Adipocyte (in vitro differentiated cells): ENCODE measurements at places on chromosomes 3 and 15.

- no peak for DNase-seq
Observed at GRCh38 chr3:8657804-8658305, 13.3 kb upstream of the SSUH2 start.

- no peak for DNase-seq
Observed at GRCh38 chr3:123781138-123781537, 103.0 kb downstream of the MYLK start.

GRCh38 chr3:48617559-48617958 lies 4.0 kb downstream of the TMEM89 start:
- no peak for DNase-seq

DNA sequence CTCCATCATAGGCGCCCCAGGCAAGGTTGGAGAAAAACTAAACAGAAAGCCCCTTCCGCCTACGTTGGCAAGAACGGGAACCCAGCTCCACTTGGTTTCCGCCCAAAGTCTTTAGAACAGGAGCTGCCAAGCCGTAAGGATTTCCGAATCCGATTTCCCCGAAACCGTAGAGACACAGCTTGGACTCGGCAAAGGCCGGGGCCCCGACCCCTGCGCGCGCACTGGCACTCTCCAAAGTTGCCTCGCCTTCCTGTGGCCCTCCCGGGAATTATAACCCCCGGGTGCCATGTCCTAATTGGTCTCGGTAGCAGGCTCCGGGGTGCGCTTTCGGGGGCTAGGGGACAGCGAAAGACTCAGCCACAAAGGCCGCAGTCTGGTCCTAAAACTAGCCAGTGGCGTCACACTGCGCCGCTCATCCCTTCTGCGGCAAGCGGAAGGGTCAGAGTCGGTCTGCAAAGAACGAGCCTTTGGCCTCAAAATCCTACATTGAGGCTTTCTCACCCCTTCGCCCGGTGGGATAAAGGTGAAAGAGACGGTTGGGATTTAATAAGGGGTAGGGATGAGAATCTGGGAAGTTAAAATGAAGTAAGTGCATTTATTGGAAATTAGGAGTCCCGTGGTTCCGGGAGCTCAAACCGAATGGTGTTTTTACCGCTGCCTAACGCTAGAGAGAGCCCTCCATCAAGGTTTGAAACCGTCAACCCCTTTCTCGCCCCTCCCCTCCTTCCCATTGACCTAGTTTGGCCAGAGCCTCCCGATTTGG lies 6.8 kb downstream of the BCL6 start:
- peak; percentile 97 for DNase-seq

DNA sequence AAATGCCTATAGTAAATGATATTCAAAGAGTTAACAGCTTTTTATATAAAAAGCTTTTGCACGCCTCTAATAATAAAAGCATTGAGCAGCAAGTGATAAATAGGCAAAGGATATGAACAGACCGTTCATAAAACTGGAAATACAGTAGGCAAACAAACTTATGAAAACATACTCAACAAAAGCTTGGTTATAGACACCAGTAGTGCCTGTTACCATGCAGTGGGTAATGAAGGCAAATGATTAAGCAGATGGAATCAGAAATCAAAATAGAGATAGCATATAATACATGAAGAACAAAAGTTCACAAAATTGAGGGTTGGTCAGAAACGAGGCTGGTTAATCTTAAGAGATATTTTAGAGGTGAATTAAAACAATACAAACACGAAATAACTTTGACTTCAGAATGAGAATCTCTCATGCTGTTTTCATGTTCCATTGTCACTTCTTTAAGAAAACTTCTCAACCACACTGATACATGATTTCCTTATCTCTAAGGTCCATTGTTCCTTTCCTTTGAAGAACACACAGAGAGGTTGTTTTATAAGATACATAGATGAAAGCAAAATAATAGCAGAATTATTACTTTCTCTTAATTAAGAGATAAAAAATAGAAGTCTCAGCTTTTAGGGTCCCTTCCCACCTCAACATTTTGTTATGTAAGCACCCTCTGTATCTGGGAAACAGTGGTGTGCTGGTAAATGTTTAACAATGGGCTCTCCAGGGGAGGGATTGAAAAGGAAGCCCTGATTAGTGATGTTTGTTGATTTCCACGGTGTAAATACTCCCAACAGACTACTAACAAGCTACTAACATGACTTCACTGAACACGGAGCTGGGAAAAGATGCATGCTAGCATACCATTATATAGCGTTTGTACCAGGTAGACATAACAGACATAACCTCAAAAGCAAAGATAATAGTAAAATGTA lies 12.6 kb downstream of the RASGRP1 start:
- DNase-seq = no peak

DNA sequence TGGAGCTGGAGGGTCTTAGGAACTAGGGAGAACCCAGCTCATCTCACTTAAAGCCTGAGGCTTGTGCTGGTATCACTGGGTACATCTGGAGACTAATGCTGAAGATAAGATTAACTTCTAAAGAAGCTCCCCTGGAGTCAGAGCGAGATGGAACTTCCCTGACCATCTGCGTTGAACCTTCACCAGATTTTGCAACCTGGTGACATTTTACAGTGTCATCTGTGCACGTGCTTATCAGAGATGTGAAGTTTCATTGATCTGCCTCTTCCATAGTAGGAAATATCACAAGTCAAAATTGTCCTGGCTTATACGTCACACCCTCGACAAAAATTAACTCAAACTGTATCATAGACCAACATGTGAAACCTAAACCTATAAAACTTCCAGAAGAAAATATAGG lies 395.5 kb downstream of the SHQ1 start:
- DNase-seq = no peak

- peak; percentile 65 for DNase-seq
Observed at GRCh38 chr3:188431553-188431952, 277.6 kb downstream of the LPP start.

DNA sequence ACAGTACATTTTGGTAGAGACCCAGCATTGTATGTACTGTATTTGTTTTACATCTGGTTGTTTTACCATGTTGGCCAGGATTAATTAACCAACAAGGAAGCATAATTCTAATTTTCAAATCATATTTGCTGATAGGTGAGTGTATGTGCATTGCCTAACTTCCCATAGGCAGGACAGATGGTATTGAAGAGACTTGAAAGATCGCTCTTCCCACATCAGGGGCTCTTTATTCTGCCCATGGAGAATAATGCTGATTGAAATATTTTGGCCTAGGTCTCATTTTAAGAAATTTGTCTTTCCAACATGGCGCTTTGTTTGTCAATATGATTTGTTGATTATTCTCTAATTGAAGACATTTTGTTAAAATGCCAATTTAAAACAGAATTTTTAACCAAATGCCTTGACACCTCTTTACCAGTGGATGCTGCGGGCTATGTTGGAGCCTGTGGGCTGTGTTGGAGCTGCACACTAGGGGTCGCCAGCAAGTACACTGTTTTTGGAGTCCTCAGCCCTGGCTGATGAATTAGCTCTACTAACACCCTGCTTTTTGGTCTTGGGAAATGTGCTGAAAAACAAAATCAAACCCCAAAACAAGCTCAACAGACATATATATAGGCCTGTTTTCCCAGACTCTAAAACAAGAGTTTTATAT lies 5.3 kb downstream of the P2RY12 start:
- DNase-seq = peak; percentile 23

DNA sequence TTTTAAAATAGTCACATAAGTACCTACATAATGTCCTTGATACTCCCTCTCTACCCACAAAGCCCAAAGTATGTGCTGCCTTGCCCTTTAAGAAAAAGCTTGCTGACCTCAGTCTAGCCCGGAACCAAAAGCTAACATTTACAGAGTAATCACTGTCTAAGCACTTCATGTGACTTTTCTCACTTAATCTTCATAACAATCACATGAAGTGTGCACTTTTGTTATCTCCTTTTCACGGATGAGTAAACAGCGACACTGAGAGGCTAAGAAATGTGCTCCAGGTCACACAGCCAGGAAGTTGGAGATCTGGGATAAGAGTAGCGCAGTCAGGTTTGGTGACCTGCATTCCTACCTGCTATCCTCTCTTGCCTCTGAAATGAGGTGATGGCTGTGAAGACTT lies 194.0 kb downstream of the ITPR1 start:
- no peak for DNase-seq

- peak; percentile 96 for DNase-seq
Observed at GRCh38 chr3:169085827-169086226, 577.7 kb downstream of the MECOM start.

DNA sequence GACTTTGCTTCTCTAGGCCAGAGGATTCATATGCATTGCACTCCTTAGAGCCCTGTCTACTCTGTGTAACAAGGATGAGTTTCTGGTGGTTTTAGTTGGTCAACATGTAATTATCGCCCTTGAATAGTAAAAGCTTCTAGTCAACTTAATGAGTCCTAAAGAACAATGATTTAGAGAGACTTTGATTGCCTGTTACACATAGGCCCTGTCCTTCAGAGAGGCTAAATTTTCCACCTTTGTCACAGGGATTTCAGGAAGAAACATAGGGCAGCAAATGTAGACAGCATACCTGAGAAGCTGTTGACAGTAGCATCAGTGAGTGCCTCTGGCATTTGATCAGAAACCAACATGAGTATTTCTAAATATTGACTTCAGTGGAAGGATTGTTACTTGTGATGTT lies 7.1 kb downstream of the BTLA start:
- no peak for DNase-seq

DNA sequence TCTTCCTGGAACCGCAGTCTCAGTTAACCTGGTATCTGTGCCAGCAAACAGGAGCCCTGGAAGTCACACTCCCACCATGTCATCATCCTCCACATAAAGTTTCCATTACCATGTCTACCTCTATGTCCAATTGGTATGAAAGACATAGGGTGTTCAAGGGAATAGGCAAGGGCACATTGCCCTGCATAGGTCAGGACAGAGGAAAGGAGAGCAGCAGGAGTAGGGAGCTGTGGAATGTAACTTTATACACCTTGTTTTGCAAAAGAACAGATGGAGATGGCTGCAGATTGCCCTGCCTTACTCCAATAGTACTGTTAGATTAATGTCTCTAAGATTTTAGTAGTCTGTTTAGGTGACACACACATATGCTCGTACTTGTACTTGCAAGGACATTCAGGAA lies 1056.4 kb downstream of the NTRK3 start:
- DNase-seq = no peak

DNA sequence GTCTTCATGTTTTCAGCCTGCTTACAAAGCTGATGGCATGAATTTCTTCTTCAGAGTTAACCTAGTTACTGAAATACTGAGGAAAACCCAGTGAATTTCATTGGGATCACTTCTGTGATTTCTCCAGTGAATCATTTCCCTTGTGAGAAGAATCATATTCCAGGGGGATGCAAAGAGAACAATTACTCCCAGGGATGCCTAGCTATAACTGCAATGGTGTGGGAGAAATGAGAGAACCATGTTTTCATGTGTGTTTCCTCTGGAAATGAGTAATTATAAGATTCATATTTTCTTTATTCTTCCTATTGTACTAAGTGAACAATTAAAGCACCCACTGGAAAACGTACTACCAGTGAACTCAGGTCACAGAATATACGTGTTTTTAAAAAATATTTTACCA lies 485.4 kb downstream of the GRM7 start:
- no peak for DNase-seq

DNA sequence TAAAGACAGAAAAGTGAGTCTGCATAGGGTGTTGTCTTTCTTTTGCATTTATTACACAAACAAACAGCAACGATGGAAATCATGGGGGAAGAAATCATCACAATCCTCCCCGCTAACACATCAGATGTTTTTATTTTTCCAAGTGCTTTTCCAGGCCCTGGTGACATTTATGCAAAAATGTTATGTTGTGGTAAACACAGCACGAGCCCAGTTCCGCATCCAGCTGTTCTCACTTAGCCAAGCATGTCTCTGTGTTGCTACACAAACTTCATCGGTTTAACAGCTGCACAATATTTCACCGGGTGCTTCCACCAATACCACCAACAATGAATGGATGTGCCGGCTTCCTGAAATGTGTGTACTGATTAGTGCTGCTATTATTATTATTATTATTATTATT lies 53.7 kb upstream of the ABHD17C start:
- DNase-seq = no peak

GRCh38 chr3:195542698-195543499 lies at the start of gene PPP1R2:
Gene PPP1R2 (minus strand): TSS chr3:195543325. CDS start chr3:195543025, 300 bp downstream.
- peak; percentile 99 for DNase-seq

- DNase-seq = peak; percentile 91
Observed at GRCh38 chr3:9864200-9864927, 15.7 kb downstream of the CIDEC start.

GRCh38 chr3:161508852-161509477 lies 12.4 kb downstream of the OTOL1 start:
- peak; percentile 22 for DNase-seq

DNA sequence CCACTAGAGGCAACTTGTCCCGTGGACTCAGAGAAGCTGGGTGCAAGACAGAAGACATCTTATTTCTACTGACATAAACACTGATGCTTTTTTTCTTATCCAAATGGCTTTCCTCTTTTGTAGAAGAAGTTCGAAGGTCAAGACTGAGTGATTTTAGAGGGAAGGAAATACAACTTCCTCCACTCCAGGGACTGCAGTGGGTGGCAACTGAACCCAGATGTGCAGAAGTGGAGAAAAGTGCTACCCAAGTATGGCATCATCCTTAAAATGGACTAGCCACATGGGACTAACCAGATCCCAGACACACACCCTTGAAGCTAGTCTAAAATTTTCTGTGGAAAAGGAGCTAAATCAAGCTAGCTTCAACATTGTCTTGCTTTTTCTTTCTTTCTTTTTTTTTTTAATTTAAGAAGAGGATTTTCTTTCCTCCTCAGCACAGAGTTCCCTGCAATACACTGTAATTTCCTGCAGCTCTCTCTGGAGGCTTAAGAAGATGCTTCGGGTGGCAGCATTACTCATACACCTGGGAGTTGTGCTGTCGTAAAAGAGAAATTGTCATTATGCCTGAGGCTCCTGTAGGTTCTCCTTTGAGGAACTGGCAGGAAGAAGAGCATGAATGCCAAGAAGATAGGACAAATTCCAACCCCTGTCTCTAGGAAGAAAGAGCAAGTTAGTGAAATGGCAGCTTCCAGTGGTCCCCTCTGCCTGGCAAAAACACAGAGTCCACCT lies 3.8 kb upstream of the FRMD4B start:
- no peak for DNase-seq

DNA sequence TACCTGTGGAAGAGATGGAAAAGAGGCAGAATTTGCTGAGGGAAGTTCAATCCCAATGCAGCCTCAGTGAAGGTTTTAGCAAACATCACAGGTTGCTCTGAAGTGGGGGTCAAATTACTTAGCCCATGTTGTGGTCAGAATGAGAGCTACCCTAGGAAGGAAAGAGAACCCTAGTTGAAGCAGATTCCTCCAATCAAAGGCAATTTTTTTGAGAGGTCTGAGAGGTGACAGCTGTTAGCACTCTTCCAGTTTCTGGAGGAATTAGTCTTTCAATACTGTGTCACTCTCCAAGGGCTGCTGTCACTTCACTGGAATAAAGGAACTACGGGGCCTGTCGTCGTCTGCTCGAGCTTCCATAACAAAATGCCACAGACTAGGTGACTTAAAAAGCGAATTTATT lies 584.2 kb upstream of the DPPA4 start:
- peak; percentile 46 for DNase-seq
